Activated gamma-delta T cell treated with anti-CD3 and anti-CD28 coated beads, Interleukin-2, amount 50 U/mL, for 16 hours (primary cell): ENCODE measurements at places on chromosomes 3 and 15.

- no peak for DNase-seq
Measured at GRCh38 chr3:87626546-87626945, 350.2 kb upstream of the POU1F1 start.

DNA sequence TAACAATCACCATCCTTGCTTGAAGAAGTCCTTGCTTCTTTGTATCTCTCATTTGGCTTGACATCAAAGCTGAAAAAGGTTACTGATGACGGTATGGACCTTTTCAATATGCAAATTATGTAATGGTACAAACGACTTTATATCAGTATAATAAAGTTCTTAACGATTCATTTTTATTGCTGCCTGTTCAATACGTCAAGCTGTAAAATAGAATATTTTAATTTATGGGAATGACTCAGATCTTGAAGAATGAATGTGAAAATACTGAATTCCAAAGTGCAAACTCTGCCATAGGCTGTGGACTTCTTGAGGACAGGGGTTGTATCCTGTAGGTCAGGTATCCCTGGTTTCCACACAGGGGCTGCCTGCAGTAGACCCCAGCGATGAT, 156.2 kb downstream of the PLCL2 start:
- no peak for DNase-seq

- DNase-seq = no peak
Measured at GRCh38 chr15:77575203-77575934, 57.3 kb downstream of the LINGO1 start.

- no peak for DNase-seq
Measured at GRCh38 chr15:64507845-64508244, 47.5 kb downstream of the ZNF609 start.
